MCF 10A (cell line): ENCODE measurements at places on chromosomes 5 and 9. TPM values are rescaled to one million over a fixed set of nuclear protein-coding genes. Genes with fewer than 3 reads are reported as not detected.

The SPOCK1 gene
- total RNA-seq, result 34.3 and 61.6 TPM in 2 replicates

The IARS1 gene
- total RNA-seq, result 390 and 403 TPM in 2 replicates

The CDH6 gene
- not detected in 2 replicates for total RNA-seq

The PCBD2 gene
- total RNA-seq, result 27.3 and 34.5 TPM in 2 replicates

The SPAAR gene
- total RNA-seq, result 0.27 and 0.72 TPM in 2 replicates

The GFI1B gene
- total RNA-seq, result not detected in 2 replicates

The GLDC gene
- 2.9 and 3.3 TPM in 2 replicates for total RNA-seq

The RIC1 gene
- total RNA-seq, result 21.3 and 23.1 TPM in 2 replicates

The FBP2 gene
- not detected in 2 replicates for total RNA-seq

The ITGA1 gene
- total RNA-seq, result 5.3 and 7.7 TPM in 2 replicates

The LCN9 gene
- not detected in 2 replicates for total RNA-seq

The TMEM232 gene
- 2.8 and 3.1 TPM in 2 replicates for total RNA-seq
